ENCODE measurements at places on chromosomes 3 and 15. TPM values are rescaled to one million over a fixed set of nuclear protein-coding genes. Genes with fewer than 3 reads are reported as not detected.

DNA sequence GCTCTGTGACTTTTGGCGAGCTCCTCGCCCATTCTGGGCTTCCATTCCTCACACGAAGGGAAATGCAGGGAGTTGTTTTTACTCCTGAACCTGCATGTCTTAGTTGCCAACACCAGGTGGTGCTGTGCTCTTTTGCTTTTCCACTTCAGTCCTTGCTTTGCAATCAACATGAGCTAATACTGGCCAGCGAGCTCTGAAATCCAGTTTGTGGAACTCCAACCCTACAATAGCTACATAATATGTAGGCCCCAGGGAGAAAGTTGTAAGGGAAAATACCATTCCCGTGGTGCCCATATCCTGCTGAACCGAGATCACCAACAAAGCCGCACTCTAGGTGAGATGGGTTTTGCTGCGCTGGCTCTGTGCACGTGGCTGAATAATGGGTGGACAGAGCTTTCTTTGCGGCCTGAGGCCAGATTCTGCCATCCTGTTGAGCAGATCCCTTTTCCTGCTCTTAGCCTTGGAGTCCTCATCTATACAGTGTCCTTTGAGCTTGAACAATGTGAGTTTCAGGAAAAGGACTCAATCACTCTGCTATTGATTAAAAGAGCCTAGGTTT lies 25.0 kb downstream of the LSM3 start:
- peak; percentile 92 for DNase-seq

- no peak for DNase-seq
Measured at GRCh38 chr3:16559653-16560365, 45.4 kb downstream of the DAZL start.

- no peak for DNase-seq
Measured at GRCh38 chr3:54965746-54966145, 37.9 kb upstream of the LRTM1 start.

The XYLB gene
- total RNA-seq: 5.8 TPM

The KIF7 gene
- 3.5 TPM for total RNA-seq
